ENCODE measurements at places on chromosomes 6 and 20.

DNA sequence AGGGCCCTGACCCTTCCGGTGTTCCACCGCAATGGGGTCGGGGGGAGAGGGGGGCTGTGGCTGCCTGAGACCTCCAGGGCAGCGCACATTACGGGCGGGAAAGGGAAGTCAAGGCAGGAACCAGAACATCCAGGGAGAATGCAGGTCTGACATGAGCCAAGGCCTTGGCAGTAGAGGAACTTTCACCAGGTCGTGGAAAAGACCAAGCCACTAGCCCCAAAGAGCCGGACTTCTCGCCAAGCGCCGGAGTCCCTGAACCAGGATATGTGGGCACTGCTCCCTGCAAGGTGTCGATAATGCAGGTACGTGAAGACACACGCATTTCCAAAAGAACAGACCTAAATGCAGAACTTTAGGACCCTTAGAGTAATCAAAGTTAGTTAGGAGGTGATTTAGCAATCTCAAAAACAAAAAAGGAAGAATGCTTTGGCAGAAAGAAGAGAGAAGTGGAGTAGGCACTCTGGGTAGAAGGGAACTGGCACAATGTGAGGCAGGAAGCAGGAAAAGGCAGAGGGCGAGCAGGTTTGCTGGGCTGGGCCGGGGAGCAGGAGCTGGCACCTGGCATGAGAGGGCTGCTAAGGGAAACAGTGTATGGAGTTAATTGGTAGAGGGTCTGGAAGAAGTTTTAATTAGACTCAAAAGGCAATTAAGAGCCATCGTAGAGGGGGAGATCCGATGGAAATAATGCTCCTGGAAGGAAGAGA is 14.3 kb downstream of the POU3F2 start:
- peaks cover 7% of the 10 kb centered on the region for H3K4me1 ChIP-seq
- peaks cover 72% of the 10 kb centered on the region for H3K27me3 ChIP-seq
- no peak for DNase-seq
- H3K36me3 ChIP-seq: no peaks in the 10 kb centered on the region

GRCh38 chr6:56541741-56542360 is 100.8 kb downstream of the DST start:
- no peaks in the 10 kb centered on the region for H3K4me1 ChIP-seq
- H3K27me3 ChIP-seq: peaks cover 2% of the 10 kb centered on the region
- H3K36me3 ChIP-seq: no peaks in the 10 kb centered on the region

DNA sequence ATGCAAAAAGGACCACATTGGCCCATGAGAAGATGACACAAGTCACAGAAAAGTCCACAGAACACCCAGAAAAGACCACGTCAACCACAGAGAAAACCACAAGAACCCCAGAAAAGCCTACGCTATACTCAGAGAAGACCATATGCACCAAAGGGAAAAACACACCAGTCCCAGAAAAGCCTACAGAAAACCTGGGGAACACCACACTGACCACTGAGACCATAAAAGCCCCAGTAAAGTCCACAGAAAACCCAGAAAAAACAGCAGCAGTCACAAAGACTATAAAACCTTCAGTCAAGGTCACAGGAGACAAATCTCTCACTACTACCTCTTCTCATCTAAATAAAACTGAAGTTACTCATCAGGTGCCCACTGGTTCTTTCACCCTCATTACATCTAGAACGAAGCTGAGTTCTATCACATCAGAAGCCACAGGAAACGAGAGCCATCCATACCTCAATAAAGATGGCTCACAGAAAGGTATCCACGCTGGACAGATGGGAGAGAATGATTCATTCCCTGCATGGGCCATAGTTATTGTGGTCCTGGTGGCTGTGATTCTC is 11.2 kb downstream of the MUCL3 start:
- peaks cover 83% of the 10 kb centered on the region for H3K27me3 ChIP-seq
- H3K4me3 ChIP-seq: no peak overlapping the region
- no peak overlapping the region for H3K27ac ChIP-seq
- no peaks in the 10 kb centered on the region for H3K36me3 ChIP-seq
- H3K4me1 ChIP-seq: peaks cover 4% of the 10 kb centered on the region

GRCh38 chr6:37238381-37238780 is 19.2 kb upstream of the TBC1D22B start:
- H3K27me3 ChIP-seq: no peaks in the 10 kb centered on the region
- H3K36me3 ChIP-seq: no peaks in the 10 kb centered on the region
- no peak overlapping the region for H3K4me3 ChIP-seq
- DNase-seq: no peak

- H3K27ac ChIP-seq: no peak overlapping the region
- H3K4me3 ChIP-seq: no peak overlapping the region
- DNase-seq: no peak
- H3K4me1 ChIP-seq: peaks cover 2% of the 10 kb centered on the region
Measured at GRCh38 chr6:110353457-110354001, 4.6 kb downstream of the METTL24 start.

GRCh38 chr6:11865680-11866300 is 87.2 kb upstream of the ADTRP start:
- no peak overlapping the region for H3K4me3 ChIP-seq
- no peak for DNase-seq
- no peaks in the 10 kb centered on the region for H3K36me3 ChIP-seq
- no peak overlapping the region for H3K27ac ChIP-seq
- H3K4me1 ChIP-seq: no peaks in the 10 kb centered on the region

- peaks cover 3% of the 10 kb centered on the region for H3K27me3 ChIP-seq
- no peaks in the 10 kb centered on the region for H3K36me3 ChIP-seq
- DNase-seq: peak; percentile 6
- peak overlapping the region; percentile 89 for H3K27ac ChIP-seq
Measured at GRCh38 chr20:44309763-44310663, 989 bp downstream of the FITM2 start.

GRCh38 chr6:11947063-11947462 is 65.0 kb upstream of the HIVEP1 start:
- no peak overlapping the region for H3K4me3 ChIP-seq
- DNase-seq: no peak

DNA sequence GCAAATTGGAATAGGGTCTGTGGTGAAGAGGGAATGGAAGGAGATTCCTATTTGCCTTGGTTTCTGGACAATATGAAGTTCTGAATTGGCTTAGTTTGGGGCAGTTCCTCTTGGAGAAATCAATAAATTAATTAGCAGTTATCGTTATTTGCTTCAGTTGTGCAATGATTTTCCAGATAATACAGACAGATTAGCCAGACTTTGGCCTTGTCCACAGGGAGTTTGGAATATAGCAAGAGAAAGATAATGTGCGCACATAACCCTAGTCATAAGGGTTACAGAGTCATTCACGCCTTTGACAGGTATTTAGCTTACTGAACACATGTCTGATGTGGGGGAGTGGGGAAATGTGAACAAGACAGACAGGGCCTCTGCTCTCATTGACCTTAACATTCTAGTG is 1.3 kb downstream of the ATRN start:
- H3K4me3 ChIP-seq: peak overlapping the region; percentile 90
- DNase-seq: no peak
- no peak overlapping the region for H3K27ac ChIP-seq
- peaks cover 25% of the 10 kb centered on the region for H3K4me1 ChIP-seq
- H3K36me3 ChIP-seq: no peaks in the 10 kb centered on the region

DNA sequence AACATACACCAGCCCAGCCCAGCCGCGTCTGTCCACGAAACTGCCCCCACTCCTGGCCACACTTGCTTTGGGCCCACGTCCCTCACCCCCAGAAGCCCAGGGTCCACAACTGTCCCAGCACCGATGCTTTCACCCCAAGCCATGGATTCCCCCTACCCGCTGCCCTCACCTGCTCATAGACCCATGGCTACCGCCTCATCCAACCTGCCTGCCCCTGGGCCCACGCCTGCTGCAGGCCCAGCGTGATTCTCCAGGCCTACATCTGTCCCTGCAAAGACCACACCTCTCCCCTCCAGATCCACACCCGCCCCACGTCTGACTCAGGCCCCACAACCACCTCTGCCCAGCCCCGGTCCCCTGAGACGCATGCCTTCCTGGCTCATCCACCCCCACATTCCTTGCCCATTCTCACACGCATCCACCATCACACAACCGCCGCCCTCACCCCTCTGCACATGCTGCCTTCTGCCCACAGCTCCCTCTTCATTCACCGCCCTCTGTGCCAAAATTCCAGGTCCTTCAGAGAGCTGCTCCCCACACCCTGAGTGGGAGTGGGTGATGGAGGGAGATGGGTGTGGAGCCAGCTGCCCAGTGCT is 86.7 kb downstream of the GRM4 start:
- no peak overlapping the region for H3K27ac ChIP-seq
- no peak for DNase-seq
- H3K27me3 ChIP-seq: no peaks in the 10 kb centered on the region
- H3K4me1 ChIP-seq: no peaks in the 10 kb centered on the region
- no peaks in the 10 kb centered on the region for H3K36me3 ChIP-seq

DNA sequence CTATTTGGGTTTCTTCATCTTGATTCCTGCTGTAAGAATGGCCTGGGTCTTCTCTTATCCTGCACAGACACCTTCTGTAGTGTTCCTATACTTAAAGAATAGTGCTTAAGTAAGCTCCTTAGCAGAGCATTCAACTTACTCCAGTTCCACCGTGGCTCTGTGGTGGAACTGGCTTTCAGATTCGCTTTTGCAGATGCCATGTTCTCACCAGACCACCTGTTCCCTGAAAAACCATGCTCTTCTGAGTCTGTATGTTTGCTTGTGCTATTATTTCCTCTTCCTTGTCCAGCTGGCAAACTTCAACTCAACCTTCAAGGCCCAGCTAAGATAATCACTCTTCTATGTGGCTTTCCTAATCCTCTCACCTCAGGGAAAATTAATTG is 4.9 kb downstream of the ELMO2 start:
- DNase-seq: no peak
- peak overlapping the region; percentile 90 for H3K27ac ChIP-seq
- H3K4me1 ChIP-seq: peaks cover 55% of the 10 kb centered on the region
- H3K27me3 ChIP-seq: no peaks in the 10 kb centered on the region
- peaks cover 23% of the 10 kb centered on the region for H3K36me3 ChIP-seq

GRCh38 chr6:3538536-3538935 is 81.7 kb upstream of the SLC22A23 start:
- no peak overlapping the region for H3K27ac ChIP-seq
- H3K27me3 ChIP-seq: no peaks in the 10 kb centered on the region
- no peaks in the 10 kb centered on the region for H3K36me3 ChIP-seq
- no peak for DNase-seq

GRCh38 chr20:4835244-4836177 is 113.8 kb downstream of the PRND start:
- no peak for DNase-seq
- no peaks in the 10 kb centered on the region for H3K36me3 ChIP-seq

- H3K27me3 ChIP-seq: peaks cover 56% of the 10 kb centered on the region
- H3K27ac ChIP-seq: no peak overlapping the region
- no peak for DNase-seq
- H3K4me3 ChIP-seq: no peak overlapping the region
- peaks cover 2% of the 10 kb centered on the region for H3K4me1 ChIP-seq
Measured at GRCh38 chr20:1489325-1489724, 1.9 kb downstream of the SIRPB2 start.

DNA sequence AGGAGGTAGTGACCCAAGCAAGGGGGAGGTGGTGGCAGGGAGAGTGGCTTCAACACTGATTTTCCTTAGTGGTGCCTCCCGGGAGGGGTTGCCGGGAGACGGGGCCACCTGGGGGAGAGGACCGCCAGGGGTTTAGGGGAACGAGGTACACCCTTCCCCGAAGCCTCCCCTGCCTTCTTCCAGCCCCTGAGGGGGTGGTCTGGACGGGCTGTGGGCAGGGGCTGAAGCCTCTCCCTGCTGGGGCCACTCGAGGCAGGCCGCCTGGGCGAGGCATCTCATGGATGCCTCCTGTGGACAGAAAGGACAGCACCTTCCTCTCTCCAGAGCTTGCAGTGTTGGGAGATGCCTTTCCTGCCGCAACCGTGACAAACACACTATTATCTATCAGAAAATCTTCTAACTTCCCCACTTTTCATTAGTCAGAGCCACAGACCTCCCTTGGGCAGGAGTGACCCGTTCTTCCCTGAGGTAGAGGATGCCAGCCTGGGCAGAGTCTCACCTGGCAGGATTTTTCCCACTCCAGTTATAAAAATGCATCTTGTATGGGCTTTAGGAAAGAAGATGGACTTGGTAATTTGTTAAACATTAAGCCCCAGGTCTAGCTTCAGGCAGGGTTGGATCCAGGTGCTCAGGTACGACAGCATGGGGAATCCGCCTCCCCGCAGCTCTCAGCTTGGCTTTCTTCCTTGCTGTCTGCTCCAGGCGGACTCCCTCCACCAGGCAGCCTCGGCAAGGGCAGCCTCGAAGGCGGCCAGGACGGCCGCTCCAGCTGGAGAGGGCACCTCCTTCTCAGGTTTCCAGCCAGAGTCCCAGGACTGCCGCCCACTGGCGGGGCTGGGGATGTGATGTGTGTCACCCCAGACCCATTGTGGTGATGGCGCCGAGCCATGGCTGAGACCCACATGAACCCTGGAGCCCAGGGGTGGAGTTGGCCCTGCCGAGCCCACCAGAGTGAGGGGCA is 11.0 kb downstream of the HRH3 start:
- no peaks in the 10 kb centered on the region for H3K27me3 ChIP-seq
- no peak overlapping the region for H3K4me3 ChIP-seq
- DNase-seq: no peak
- H3K4me1 ChIP-seq: no peaks in the 10 kb centered on the region
- H3K36me3 ChIP-seq: no peaks in the 10 kb centered on the region

- peaks cover 18% of the 10 kb centered on the region for H3K4me1 ChIP-seq
- peaks cover 6% of the 10 kb centered on the region for H3K36me3 ChIP-seq
- H3K4me3 ChIP-seq: peak overlapping the region; percentile 38
- H3K27me3 ChIP-seq: peaks cover 6% of the 10 kb centered on the region
Measured at GRCh38 chr6:129875610-129876520, 14.8 kb upstream of the TMEM244 start.

- no peaks in the 10 kb centered on the region for H3K4me1 ChIP-seq
- DNase-seq: no peak
- no peak overlapping the region for H3K4me3 ChIP-seq
- H3K27me3 ChIP-seq: peaks cover 5% of the 10 kb centered on the region
- no peaks in the 10 kb centered on the region for H3K36me3 ChIP-seq
Measured at GRCh38 chr20:10260316-10260715, 41.7 kb downstream of the SNAP25 start.

DNA sequence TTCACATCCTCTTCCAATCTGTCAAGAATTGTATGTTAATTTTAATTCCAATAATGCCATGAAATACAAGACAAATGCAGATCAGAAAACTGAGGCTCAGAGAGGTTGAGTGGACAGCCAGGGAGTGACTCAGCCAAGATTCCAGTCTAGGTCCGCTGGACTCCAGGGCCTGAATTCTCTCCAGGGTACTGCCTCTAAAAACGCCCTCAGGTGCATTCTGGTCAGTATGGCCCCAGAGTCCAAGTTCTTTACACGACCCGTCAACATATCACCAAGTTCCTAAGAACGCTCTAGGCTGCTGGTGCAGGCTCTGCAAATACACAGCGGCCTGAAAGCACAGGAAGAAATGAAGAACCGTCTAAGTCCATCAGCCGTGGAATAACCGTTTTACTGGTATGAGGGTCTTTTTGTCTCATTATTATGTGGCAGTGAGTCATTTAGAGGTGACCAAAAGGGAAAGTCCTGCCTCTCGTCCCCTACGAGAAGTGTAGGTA is 709 bp upstream of the ASXL1 start:
- peaks cover 21% of the 10 kb centered on the region for H3K36me3 ChIP-seq
- H3K4me1 ChIP-seq: peaks cover 48% of the 10 kb centered on the region

All from T-helper 2 cell treated with Interferon-gamma antibody and Interleukin-4, amounts not matched to agents 5 μg/mL and 100 μg/mL, for 36 hours (primary cell).